ENCODE measurements at places on chromosomes 12 and 14.

- no peak for DNase-seq
These were observed 3.9 kb downstream of the KDM2B start for GRCh38 chr12:121576851-121577391.

DNA sequence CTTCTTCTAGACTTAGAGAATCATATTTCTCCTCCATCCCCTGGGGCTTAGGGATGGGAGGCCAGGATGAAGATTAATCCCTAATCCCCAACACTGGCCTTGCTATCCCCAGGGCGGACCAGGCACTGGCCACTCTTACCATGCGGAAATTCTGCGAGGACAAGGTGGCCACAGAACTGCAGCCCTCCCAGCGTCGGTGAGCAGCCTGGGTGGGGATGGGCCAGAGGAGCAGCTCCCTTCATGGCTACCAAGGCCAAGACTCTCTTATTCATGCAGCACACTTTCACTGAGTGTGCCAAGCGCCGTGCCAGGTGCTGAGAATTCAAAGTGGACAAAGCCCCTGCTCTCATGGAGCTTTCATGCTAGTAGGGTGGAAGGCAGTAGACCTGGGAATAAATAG, 7.0 kb downstream of the TNS2 start:
- DNase-seq: no peak

GRCh38 chr14:24399999-24400718, 1.4 kb downstream of the NYNRIN start:
- DNase-seq: no peak

GRCh38 chr12:53592426-53592825, 33.8 kb downstream of the ATF7 start:
- no peak for DNase-seq

GRCh38 chr12:117202556-117202955, 12.3 kb upstream of the FBXO21 start:
- no peak for DNase-seq
